ENCODE measurements at places on chromosomes 2 and 18. TPM values are rescaled to one million over a fixed set of nuclear protein-coding genes. Genes with fewer than 3 reads are reported as not detected.

TSPYL6 gene
- total RNA-seq: not detected

DNA sequence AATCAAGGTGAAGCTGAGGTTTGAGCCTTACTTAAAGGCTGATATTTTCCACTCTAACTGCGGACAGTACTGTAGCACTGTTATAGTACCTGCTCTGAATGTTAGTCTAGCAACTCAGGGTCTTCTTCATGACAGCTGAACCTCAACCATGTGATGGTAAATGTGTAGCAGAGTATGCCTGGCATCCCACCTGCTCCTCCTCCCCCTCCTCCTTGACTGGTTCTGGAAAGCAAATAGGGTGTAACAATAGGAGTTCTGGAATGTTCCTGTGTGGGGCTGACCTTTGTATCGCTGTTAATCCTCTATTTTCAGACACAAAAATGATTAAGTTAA is 447 bp upstream of the CCL20 start:
- no peaks in the 10 kb centered on the region for H3K27me3 ChIP-seq
- H3K27ac ChIP-seq: no peak overlapping the region
- no peak for DNase-seq
- H3K4me3 ChIP-seq: no peak overlapping the region
- peaks cover 2% of the 10 kb centered on the region for H3K4me1 ChIP-seq

DNA sequence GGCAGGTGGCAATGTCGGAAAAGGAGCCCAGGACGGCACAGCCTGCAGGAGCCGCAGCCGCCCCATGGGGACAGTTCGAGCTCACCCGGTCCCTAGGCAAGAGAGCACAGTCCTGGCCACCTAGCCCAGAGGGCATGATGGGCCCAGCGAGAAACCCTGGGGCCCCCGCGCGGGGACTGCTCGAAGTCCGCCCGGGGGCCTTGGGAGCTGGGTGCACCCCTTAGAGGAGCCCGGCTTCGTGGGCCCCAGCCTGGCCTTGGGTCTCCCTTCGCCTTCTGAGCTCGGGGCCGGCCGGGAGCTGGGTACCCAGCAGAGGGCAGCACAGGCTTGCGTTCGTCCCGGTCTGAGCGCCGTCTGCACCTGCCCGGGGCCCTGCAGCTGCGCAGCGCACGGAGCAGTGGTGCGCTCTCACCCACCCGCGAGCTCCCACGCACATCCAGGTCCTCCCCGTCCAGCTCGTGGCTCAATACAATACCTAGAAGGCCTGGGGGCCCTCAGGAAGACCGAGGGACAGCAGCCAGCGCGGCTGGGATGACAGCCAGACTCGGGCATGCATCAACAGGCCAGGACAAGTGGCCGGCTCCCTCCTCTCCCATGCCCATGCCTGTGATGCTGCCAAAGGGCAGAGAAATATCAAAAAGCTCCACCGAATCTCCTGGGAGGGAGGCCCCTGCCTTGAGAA is 96.2 kb upstream of the ZNF532 start:
- H3K4me1 ChIP-seq: no peaks in the 10 kb centered on the region
- no peak overlapping the region for H3K27ac ChIP-seq
- H3K27me3 ChIP-seq: peaks cover 42% of the 10 kb centered on the region
- H3K4me3 ChIP-seq: no peak overlapping the region
- H3K36me3 ChIP-seq: no peaks in the 10 kb centered on the region

GRCh38 chr2:120177001-120177621 is 46.1 kb downstream of the TMEM185B start:
- DNase-seq: peak; percentile 84
- H3K4me1 ChIP-seq: peaks cover 38% of the 10 kb centered on the region
- H3K27me3 ChIP-seq: no peaks in the 10 kb centered on the region
- H3K27ac ChIP-seq: peak overlapping the region; percentile 98
- no peaks in the 10 kb centered on the region for H3K36me3 ChIP-seq
- H3K4me3 ChIP-seq: peak overlapping the region; percentile 99

DNA sequence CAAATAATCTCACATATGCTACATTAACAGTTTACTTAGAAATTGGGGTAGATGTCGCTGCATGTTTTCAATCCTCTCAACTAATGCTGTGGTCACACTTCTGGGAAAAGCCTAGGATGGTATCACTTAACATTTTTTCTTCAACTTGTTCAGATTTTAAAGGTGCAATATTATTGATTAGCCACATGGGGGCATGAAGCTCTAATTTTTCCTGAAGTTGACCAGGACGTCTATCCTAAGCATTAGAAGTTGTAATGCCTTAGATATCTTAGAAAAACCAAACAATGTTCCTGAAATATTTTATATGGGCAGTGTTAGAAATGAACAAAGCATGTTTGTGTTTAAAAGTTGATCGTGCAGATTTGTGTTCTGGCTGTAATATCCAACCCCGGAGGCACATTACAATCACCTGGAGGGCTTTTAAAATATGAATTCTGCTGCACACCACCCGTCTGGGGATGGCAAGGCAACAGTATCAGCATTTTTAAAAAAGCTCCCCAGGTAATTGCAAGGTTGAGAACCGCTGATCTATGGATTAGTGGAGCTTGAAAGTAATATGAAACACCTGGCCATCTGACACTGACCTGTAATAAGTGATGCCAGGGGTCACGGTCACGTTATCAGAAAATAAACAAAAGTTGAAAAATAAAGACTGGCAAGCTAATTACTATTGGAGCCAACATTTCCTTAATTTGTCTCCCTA is 100.5 kb upstream of the LMAN1 start:
- H3K4me1 ChIP-seq: no peaks in the 10 kb centered on the region
- no peak overlapping the region for H3K27ac ChIP-seq
- no peak overlapping the region for H3K4me3 ChIP-seq
- DNase-seq: no peak
- H3K27me3 ChIP-seq: peaks cover 11% of the 10 kb centered on the region

All from natural killer cell treated with Interleukin-12 subunit alpha and Interleukin-12 subunit beta and Interleukin-15 and Interleukin-18, amount 100 ng/mL, for 72 hours (primary cell).